ENCODE measurements at places on chromosomes 16 and 17.

DNA sequence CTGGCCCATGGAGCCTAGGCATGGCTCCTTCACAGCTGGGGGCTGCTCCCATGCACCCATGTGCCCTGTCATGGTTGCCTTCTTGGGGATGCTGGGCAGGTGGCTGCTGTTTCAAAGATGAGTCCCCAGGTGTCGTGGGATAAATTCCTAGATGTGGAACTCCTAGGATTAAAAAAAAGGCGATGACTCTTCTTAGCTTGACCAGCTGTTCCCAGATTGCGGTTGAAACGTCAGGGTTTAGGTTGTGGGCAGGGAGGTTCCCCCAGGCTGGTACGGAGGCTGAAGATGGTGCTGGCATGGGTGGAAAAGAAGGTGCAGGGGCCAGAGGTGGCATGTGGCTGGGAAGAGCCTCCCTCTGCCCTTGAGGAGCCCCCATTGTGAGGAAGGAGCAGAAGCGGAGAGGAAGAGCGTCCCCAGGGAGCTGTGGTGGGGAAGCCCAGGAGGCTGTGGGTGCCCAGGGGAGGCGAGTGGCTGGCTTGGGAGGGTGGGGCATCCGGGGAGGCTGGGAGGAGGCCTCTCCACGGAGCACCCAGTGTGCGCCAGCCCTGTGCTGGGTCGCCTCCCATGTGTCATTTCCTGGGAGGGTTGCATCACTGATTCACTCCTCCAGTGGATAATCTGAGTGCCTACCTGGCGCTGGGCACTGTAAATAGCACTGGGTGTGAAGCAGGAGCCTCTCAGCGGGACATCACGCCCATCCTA lies 7.5 kb upstream of the KCNJ12 start:
- DNase-seq = no peak

GRCh38 chr16:82651921-82652601 lies 25.3 kb downstream of the CDH13 start:
- no peak for DNase-seq

- DNase-seq = no peak
Measured at GRCh38 chr16:77599793-77600415, 122.4 kb upstream of the NUDT7 start.

GRCh38 chr17:7107012-7107754 lies 7.4 kb downstream of the ASGR2 start:
- no peak for DNase-seq

- no peak for DNase-seq
Measured at GRCh38 chr17:80529904-80530292, 14.7 kb upstream of the RPTOR start.

- DNase-seq = no peak
Measured at GRCh38 chr16:15031179-15031578, 24.7 kb downstream of the NTAN1 start.

- no peak for DNase-seq
Measured at GRCh38 chr17:28908640-28909167, 5.8 kb upstream of the DHRS13 start.

- no peak for DNase-seq
Measured at GRCh38 chr16:84787263-84787622, 32.5 kb upstream of the CRISPLD2 start.
